ENCODE measurements at places on chromosomes 2 and 18.

DNA sequence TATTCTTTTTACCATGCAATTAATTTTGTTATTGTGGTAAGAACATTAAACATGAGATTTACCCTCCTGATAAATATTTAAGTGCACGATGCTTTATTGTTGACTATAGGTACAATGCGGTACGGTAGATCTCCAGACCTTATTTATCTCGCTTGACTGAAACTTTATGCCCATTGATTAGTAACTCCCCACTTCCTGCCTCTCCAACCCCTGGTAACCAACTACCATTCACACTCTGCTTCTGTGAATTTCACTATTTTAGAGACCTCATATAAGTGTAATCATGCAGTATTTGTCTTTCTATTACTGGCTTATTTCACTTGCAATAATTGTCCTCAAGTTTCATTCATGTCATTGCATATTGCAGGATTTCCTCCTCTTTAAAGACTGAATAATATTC is 195.7 kb upstream of the ID2 start:
- peak; percentile 48 for DNase-seq

- no peak for DNase-seq
Observed at GRCh38 chr18:73677450-73677849, 470.2 kb downstream of the FBXO15 start.

- no peak for DNase-seq
Observed at GRCh38 chr18:59061914-59062642, 77.6 kb upstream of the SEC11C start.

DNA sequence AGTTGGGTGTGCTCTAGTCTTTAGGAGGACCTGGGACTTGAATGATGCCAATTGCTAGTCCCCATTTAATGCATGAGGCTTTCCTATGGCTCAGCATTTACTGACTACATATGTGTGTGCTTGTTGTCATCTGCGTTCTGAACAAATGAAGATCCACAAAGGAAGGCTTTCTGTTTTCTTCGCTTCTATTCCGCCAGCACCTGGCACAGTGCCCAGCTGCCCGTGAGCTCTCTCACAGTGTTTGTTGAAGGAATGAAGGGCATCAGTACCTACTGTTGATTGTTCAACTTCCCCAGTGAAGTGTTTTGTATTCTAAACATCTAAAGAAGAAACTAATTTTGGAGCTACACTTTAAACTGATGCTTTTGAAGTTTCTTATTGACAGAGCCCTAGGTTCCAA is 122.4 kb upstream of the LINC00305 start:
- no peak for DNase-seq

DNA sequence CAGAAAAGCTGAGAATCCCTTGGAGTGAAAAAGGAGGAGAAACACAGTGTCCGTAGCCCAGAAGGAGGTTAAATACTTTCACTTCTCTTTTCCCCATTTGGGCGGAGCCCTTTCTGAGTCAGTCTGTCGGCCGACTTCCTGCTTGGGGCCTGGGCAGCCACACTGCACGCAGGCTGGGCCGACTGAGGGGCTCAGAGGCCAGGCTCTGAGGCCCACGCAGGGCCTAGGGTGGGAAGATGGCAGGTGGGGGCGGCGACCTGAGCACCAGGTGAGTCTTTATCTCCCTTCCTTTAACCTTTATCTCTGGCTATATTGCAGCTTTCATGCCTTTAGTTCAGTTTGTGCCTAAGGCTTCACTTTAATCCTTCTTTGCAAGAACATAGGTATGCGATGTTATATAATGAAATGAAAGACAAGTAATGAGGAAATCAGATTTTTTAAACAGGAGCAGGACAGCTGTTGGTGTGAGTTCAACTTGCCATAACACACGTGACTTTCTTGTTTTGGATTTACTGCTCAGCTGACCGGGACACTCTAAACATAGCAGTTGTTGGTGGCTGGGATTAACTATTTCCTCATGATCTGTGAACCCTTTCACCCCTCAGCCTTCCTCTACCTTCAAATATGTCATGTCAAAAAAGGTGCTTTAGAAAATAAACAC is at the start of gene SP100:
SP100 (plus strand) TSS at position 141 of the 661 bp plus-strand sequence; CDS start at position 237, 96 bp downstream.
- DNase-seq, result peak; percentile 85

- no peak for DNase-seq
Observed at GRCh38 chr18:23580677-23581367, 5.5 kb downstream of the NPC1 start.
